ENCODE measurements at places on chromosomes 5 and 9.

- no peak for DNase-seq
Measured at GRCh38 chr9:88724331-88724730, 189.4 kb downstream of the NXNL2 start.

GRCh38 chr5:124634741-124635323 lies 111.6 kb downstream of the ZNF608 start:
- no peak for DNase-seq

GRCh38 chr5:151255621-151256286 lies 2.8 kb downstream of the GM2A start:
- DNase-seq, result no peak

GRCh38 chr5:151094030-151094851 lies 13.4 kb upstream of the TNIP1 start:
- DNase-seq, result no peak

GRCh38 chr9:14661421-14662059 lies 31.7 kb downstream of the ZDHHC21 start:
- DNase-seq, result no peak

DNA sequence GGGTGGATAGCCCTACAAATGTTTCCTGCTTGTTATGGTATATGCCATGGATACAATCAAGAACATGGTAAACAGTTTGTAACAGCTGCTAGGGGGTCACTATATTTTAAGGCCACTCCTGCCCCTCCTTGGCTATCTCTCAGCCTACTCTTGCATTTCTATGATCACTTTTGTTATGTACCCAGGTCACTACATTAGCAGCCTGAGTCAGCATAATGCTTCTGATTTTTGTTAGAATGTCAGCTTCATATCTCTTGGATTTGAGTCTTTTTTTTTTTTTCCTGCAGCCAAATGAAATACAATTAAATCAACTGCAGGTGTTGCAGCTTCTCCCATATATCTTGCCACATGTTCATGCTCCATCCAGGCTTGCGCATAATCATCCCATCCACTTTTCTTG lies 629.7 kb upstream of the GRAMD2B start:
- no peak for DNase-seq

DNA sequence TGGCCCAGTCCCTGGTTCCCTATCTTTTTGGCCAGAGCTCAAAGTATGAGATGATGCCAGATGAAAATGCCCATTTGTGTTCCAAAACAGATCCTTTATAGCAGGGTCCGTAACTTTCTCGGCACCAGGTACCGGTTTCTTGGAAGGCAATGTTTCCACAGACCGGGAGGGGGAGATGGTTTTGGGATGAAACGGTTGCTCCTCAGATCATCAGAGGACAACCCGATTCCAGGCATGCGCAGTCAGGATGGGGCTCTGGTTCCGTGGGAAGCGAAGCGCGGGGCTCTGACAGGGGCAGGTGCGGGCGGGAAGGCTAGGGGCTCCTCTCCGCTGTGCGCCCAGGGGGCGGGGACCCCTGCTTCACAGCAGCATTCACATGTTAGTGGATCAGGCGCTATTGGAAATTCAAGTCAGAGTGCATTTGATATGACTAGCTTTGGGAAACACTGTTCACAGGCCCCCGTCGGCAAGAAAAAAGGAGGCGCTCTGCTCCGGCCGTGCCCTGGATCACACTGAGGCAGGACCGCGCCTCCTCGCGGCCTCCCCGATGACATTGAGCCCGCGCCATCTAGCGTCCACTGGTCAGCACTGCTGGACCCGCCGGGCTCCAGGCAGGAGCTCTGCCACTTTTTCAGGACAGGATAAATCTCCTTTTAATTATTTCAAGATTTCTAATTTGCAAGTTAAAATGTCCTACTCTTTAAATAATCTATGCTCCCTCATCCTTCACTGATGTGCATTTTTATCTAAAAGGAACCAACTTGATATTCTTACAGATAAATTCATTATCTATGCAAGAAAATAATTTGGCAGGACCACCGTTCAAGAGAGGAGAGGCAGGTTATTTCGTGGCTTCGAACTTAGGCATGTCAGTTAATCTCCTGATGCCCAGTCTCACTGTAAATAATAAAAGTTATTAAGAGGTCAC lies 190.0 kb downstream of the FANCC start:
- peak; percentile 23 for DNase-seq

DNA sequence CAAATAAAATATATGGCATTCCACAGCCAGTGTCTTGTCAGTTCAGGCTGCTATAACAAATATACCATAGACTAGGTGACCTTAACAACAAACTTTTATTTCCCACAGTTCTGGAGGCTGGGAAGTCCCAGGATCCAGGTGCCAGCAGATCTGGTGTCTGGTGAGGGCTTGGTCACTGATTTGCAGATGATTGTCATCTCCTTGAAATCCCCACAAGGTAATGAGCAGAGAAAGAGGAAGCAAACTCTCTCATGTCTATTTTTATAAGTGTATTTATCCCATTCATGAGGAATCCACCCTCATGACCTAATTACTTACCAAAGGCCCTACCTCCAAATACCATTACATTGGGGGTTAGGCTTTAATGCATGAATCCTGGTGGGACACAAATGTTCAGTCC lies 663.2 kb downstream of the TLR4 start:
- no peak for DNase-seq

DNA sequence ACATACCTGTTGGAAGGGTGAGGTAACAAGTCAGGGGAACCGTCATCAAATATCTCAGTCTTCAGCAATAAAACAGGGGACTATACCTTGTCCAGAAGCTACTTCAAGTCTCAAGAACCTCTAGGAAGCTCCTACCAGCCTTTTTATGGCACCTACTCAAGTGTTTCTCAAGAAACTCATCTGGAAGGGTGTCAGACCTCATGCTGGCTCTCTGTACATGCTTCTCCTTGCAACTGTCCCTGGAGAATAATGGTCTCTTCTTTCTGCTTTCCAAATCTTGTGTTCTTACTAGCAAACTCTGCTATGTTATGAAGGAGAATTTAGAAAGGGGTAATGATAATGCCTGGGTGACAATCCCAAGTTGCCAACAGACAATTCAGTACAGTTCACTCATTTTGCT lies 8.3 kb upstream of the PTAR1 start:
- DNase-seq, result no peak

DNA sequence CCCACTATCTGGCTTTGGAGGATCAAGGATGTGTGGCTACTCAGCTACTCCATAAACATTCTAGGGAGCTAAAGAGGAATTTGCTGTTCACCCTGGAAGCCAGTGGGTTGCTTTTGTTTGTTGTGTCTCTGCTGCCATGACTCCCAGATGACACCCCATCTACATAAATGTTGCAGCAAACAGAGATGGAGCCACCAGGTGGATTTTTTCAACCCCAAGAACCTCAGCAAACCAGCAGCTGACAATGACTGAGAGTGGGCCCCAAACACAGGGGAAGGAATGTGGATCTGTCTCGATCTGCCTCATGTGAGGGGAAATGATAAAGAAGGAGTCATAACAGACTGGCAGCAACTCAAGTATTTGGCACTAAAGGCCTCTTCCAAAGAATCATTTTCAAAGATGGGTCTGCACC lies 132.7 kb upstream of the TNC start:
- no peak for DNase-seq

- no peak for DNase-seq
Measured at GRCh38 chr5:169576181-169576598, 7.4 kb upstream of the SPDL1 start.

GRCh38 chr5:72741805-72742204 lies 74.7 kb upstream of the TNPO1 start:
- no peak for DNase-seq

DNA sequence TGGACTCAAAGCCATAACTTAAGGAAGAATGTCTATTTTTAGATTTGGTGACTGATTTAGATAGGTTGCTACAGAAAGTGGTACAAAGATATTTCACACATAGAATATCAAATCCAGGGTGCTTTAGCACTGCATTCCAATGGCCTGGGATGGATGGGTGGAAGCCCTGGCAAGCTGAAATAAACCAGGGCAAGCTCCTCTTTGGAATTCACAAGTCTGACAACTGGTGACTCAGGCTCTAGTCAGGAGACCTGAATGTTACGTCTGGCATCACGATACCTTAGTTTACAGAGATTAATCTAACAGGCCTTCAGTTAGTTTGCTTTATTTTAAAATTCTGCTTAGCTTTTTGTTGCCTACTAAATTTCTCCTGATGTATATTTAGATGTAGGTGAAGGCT lies 144.0 kb downstream of the TMC1 start:
- DNase-seq, result no peak

- no peak for DNase-seq
Measured at GRCh38 chr5:178418471-178419010, 171.7 kb downstream of the COL23A1 start.

DNA sequence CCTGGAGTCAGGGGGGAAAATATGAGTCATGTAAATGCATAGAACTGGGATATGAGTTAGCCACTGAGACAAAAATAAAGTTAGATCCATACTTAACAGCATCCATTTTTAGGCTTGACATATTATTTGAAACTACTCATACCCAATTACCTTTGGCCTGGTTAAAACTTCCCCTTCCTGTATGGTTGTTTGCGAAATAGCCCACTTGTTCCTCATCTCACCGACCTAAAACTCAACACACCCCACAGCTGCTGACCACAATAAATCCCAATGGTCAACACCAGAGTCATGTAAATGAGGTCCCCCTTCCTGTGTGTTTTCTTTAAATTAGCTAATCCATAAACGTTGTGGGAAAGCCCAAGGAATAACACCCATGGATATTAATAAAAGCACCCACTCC lies 55.2 kb upstream of the TMEM215 start:
- no peak for DNase-seq

DNA sequence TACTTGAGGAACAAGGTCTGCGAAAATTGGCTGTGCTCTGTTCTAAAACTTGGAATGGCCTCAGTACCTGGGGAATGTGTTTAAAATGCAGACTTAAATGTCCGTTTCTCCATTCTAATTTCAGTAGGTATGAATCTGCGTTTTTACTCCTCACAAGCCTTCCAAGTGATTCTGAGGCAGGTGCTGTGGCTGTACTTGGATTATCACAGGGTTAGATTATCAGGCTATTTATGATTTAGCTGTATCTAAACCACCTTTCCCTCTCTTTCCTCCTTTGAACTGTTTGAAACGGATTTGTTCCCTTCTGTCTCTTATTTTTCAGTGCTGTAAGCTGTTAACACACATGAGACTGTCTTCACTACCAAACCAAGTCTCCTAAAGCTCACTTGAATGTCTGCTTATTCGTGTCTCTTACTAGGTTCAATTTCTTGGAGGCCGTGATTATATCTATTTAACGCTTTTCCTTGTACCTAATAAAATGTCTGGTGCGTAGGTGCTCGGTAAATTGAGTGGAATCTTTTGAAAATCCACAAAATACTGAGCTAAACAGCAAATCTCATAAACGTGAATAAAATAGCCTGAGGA lies 714 bp upstream of the CETN3 start:
- no peak for DNase-seq

- no peak for DNase-seq
Measured at GRCh38 chr5:128913551-128913950, 51.7 kb upstream of the SLC27A6 start.

DNA sequence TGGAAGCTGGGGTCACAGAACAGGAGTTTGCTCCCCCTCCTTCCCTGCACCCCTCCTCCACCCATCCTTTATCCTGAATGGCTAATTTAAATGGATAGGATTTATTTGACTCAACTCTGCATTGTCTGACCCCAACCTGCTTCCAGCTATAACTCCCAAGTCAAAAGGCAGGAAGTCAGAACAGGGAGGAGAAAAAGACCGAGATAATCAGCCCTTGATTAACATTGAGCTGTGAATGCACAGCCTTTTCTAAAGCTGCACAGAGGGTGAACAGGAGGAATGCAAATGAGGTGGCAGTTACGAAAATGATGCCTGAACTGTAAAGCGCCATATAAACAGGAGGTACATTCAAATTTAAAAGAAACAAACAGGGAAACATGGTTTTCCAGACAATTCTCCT lies 152.8 kb downstream of the SPOCK1 start:
- DNase-seq, result no peak

GRCh38 chr5:139178935-139179334 lies 19.2 kb downstream of the SIL1 start:
- DNase-seq, result no peak

GRCh38 chr5:93145767-93146166 lies 435.3 kb downstream of the NR2F1-AS1 start:
- no peak for DNase-seq

DNA sequence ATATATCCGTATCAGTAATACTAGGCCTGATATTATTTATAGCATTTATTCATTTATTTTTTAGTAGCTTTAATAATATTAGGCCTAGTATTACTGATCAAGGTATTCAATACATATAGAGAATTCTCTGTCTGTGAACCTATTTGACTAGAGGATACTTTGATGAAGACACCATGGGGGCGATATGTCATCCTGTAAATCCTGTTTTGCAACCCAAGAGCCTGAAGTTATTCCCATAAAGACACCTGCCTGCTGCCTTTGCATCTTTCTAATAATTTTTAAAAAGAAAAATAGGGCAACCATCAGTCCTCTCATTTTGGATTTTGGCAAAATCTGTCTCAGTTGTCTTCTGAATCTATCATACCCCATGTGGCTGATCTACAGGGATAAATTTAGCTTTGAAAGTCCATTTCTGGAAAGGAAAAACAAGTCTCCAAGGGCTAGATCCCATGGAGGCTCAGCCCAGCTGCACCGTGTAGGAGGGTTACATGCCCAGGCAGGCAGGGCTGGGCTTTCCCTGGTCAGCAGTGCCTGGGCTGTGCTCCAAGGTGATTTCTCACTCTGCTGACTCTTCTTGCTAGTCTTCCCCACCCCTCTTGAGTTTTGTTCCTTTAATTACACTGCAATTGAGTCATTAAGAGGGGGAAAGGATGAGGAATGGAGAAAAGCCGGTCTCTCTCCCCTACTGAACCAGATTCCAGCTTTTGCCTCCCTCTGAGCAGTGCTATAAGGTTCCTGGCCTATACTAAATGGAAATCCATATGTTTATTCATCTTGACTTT lies 169.0 kb downstream of the TRIM32 start:
- no peak for DNase-seq

DNA sequence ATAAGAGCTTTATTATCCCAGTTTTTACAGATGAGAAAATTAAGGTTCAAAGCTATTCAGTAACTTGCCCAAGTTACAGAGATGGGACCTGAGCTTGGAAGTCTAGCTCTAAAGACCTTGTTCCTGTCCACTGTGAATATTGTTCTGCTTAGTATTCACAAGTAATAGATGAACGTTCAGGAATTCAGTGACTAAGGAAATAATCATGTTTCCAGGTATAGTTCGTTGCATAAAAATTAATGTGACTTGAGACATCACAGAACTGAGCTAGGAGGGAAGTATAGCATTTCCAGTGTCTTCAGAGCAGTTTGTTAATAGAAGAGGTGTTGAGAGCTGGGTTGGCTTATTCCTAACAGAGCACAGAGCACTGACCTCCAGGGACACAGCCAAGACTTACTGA lies 136.1 kb downstream of the FGF1 start:
- DNase-seq, result no peak

Data from stimulated activated CD8-positive, alpha-beta memory T cell treated with anti-CD3 and anti-CD28 coated beads, Interleukin-4, amount 100 ng/mL, for 4 hours (primary cell).